ENCODE measurements at places on chromosomes 1 and 21.
A peak's percentile ranks its signal among the peaks of the same experiment; 100 is the strongest.

DNA sequence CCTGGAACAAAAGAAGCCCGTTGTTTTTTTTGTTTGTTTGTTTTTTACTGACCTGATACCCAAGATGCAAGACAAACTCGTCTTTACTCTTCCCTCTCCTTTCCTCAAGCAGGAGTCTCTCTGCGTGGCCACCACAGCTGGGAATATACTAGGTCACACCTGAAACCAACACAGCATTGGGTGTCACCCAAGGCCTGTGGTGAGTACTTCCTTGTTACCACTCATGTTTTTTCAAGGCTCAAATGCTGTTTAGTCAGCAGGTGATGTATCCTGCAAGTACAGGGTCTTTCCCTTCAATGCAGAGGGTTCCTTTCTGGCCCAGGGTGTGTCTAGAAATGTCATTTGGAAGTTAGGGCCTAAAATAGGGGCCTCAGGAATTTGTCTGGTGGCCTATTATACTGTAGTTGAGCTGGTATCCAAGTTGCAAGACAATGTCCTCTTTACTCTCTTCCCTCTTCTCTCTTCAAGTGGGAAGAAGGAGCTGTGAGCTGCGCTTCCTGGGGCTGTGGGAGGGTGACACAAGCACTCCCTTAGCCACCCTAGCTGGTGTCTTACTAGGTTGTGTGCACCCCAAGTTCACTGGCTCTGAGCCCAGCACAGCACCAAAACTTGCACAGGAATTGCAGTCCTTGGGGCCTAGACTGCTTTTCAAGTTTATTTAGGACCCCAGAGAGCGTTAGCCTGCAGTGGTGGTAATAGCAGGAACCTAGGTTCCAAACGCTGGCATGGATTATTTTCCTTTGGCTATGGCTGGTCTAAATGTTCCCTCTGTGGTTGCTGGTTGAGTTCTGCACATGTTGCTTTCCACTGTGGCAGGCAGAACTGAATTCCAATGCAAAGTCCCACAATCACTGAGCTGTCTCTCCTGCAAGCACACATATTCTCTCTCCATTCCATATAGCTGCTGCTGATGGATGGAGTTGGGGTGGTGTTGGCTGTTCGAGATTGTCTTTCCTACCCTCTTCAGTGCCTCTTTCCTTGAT lies 91.4 kb upstream of the LYPLAL1 start:
- DNase-seq = no peak

- peak; percentile 96 for DNase-seq
Measured at GRCh38 chr21:45292399-45293219, 4.9 kb upstream of the POFUT2 start.

DNA sequence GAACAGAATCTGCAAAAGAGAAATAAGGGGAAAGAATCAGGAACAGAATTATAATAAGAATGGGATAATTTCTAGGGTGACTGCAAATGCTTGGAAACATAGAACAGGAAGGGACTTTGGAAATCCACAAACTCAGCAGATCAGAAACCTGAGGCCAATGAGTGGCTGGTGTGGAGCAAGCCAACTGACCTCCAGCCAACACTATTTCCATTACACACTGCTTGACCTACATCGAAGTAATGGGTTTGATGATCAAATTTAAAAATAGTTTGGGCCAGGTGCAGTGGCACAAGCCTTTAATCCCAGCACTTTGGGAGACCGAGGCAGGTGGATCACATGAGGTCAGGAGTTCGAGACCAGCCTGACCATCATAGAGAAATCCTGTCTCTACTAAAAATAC lies 284.9 kb downstream of the GRIK1 start:
- DNase-seq = no peak

- peak; percentile 91 for DNase-seq
Measured at GRCh38 chr21:37435120-37435519, 68.5 kb downstream of the DYRK1A start.

- peak; percentile 58 for DNase-seq
Measured at GRCh38 chr1:204592246-204592948, 76.2 kb downstream of the MDM4 start.

GRCh38 chr1:155669233-155670162 lies 19.1 kb downstream of the YY1AP1 start:
- no peak for DNase-seq

DNA sequence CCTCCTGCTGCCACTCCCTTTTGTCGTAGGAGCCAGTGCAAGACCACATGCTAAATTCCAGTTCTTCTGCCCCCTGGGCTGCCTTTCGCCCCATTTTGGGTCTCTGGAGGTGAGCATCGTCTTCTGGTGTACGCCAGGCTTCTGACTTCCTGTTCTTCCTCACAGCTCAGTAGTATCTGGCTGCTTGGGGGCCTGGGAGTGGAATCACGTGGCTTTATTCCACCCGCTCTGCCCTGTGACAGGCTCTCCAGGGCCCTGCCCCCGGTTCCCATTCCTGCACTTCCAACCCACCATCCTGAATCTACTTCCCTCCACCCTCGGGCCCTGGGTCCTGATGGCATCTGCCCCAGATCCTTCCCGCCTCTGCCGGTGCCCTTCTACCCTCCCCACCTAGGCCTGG lies 3.6 kb downstream of the NFASC start:
- DNase-seq = no peak

DNA sequence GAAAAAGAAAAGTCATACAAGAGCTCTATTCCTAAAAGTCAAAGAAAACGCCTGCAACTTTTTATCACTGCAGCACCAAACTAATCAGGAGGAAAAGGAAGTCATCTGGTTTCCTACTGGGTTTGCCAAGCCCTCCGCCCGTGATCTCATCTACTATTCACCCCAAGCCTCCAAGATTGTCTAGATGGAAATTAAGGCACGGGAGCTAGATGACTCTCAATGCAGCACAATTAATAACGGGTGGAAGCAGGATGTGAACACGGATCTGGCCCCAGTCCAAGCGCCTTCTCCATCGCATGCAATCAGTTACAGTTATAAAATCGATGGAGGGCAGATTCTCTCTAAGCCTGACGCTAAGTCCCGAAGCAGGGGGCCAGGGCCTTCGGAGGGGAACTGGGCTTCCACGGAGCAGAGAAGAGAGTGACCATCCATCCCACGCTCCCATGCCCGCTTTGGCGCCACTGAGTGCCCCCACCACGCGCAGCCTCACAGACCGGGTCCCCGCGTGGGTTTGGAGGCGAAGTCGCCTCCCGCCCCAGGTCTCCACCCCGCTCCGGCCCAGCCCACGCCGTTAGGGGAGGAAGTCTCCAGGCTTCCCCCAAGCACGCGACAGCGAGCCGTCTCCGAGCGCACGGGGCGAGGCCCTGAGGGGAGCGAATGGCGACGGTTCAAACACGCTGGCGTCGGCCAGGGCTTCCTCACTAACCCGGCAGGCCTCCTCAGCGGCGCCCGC lies 1.8 kb downstream of the HSF2BP start:
- no peak for DNase-seq

DNA sequence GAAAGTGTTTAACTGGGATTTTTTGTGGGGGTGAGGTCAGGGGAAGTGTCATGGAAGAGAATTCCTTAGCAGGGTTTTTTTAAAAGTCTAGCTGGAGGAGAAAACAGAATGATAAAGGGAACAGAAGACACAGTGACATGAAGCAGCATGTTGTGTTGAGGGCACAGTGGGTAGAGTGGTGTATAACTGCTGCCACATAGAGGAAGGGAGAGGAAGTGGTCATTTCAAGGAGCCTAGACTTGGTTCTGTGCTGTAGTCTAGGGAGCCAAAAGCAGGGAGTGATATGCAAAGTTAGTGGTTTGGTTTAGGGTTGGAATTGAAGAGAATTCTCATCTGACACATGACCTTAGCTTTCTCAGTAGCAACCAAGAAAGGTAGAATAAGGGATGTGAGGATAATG lies 10.2 kb downstream of the EEIG2 start:
- DNase-seq = no peak

- no peak for DNase-seq
Measured at GRCh38 chr1:32801096-32801715, 16.0 kb downstream of the YARS1 start.

- no peak for DNase-seq
Measured at GRCh38 chr1:105485207-105485606, 1571.3 kb upstream of the PRMT6 start.

DNA sequence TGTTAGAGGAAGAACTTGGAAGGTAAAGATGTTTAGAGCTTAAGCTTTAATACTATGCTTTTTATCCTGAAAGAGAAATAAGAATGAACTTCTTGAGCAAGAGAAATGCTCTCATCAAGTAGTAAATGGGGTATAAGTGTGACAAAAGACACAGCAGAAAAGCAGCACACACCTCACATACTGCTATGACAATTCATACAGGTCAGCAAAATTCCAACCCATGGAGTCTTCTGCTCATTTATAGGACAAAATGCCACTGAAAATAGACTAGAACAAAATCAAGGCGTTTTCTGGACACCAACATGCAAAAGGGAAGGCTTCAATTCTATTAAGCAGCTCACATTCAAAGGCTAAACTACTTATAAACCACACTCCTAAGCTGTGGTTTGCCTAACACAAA lies 61.2 kb downstream of the EYA3 start:
- no peak for DNase-seq

DNA sequence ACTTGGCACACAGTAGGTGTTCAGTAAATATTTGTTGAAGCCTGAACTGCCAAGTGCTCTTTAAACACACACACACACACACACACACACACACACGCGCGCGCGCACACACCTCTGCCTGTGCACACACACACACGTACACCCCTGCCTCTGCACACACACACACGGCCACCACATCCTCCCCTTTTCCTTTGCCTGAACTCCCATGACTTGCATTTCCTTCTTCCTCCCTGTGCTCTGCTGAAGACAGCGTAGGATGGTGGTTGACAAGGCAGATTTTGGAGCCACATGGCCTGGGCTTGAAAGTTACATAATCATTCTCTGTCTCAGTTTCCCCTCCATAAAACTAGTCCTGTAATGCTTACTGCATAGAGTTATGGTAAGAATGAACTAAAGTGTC lies 712.3 kb downstream of the PTPRU start:
- no peak for DNase-seq

- no peak for DNase-seq
Measured at GRCh38 chr1:236181059-236181458, 38.7 kb downstream of the GPR137B start.

GRCh38 chr1:208885060-208885459 lies 640.9 kb upstream of the PLXNA2 start:
- no peak for DNase-seq

- no peak for DNase-seq
Measured at GRCh38 chr21:37430184-37430821, 63.7 kb downstream of the DYRK1A start.

GRCh38 chr1:228277491-228278431 lies 69.9 kb downstream of the OBSCN start:
- DNase-seq = no peak

DNA sequence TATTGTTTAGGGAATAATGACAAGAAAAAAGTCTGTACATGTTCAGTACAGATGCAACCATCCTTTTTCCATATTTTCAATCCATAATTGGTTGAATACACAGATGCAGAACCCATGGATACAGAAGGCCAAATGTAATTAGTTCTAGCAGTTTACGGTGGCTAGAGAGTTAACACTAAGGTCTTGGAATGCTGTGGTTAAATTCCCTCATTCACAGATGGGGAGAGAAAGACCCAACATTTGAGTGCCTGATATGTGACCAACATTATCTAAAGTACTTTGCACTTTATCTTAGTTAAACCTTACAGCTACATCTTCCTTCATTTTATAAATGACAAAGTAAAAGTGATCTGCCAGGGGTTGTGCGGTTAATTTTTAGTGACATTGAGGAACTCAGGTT lies 5.3 kb downstream of the SCMH1 start:
- no peak for DNase-seq

DNA sequence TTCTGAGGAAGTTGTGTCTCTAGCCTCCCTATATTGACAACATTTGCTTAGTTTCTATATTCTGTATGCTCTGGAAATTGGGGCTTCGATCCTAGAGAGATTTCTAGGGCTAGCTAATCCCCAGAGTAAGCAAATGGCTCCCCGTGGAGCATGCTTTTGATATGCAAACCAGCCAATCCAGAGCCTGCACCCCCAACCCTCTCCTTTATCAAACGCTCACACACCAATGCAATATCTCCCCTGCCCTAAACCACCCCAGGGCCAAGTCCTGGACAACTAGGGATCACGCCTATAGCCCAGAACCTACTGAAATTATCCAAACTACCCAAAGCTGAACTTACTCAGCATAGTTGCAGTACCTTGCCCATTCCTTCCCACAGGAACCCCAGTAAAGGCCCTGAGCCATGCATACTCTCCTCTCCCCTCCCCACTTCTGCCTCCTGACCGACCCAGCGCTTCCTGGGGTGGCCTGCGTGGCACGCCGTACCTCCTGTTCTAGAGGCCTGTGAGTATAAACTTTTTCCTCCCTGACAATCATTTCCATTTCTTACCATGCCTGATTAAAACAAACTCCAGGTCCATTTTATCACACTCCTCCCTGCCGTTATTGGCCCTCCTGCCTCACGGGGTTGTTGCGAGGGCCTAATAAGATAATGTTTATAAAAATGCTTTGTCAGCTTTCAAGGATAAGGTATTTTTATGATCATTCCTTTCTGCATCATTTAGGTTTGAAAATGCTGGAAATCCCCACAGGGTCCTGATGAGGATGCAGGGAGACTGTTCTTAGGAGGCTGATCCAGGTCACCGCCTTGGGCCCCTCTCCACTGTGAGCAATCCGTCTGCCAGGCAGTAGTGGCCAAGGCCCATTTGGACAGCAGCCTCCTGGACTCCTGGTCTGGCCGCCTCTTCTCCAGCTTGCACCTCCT lies 102.7 kb downstream of the TENT5C start:
- DNase-seq = no peak
